ENCODE measurements at places on chromosomes 11 and 22. TPM values are rescaled to one million over a fixed set of nuclear protein-coding genes. Genes with fewer than 3 reads are reported as not detected.

Gene EP300
- 114 TPM for total RNA-seq

Gene SLC1A2
- 0.78 TPM for total RNA-seq

Gene OR51B4
- total RNA-seq = not detected

Gene MGAT3
- total RNA-seq = 3.2 TPM

Gene CSKMT
- total RNA-seq = 1.5 TPM

Gene KRTAP5-9
- not detected for total RNA-seq

DNA sequence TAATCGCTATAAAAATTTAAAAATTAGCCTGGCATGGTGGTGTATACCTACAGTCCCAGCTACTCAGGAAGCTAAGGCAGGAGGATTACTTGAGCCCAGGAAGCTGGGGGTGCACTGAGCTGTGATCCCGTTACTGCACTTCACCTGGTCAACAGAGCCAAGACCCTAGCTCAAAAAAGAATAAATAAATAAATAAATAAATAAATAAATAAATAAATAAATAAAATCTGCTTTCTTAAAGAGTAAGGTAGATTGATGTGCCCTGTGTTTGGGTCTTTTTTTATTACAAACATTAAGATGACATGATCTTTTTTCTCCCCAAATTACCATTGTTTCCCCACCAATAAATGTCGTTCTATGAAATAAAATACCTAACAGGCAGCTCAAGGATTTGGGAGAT, 114.3 kb upstream of the APOA1 start:
- no peak overlapping the region for H3K27ac ChIP-seq
- H3K4me1 ChIP-seq = peaks cover 7% of the 10 kb centered on the region
- no peaks in the 10 kb centered on the region for H3K36me3 ChIP-seq
- no peaks in the 10 kb centered on the region for H3K27me3 ChIP-seq
- no peak overlapping the region for H3K4me3 ChIP-seq
- no peak for DNase-seq

DNA sequence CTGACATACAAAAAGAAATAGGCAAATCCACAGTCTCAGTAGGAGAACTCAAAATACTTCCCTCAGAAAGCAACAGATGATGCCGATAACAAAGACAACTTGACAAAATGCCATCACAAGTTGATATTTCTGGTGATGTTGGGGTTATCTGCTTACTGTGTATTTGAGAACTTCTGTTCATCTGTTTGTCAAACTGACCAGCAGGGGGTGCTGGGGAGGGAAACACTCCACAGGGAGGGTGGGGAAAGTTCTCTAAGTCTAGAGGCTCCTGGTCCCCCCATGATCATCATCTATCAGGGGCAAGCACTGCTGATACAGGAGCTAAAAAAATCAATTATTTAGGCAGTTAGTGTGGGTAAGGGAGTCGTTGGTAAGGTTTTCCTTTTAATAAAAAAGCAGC, 19.2 kb downstream of the GLYATL1 start:
- no peaks in the 10 kb centered on the region for H3K27me3 ChIP-seq
- no peaks in the 10 kb centered on the region for H3K4me1 ChIP-seq
- H3K27ac ChIP-seq = no peak overlapping the region
- H3K36me3 ChIP-seq = no peaks in the 10 kb centered on the region
- DNase-seq = no peak

GRCh38 chr22:20395907-20396287, 1.9 kb downstream of the ZNF74 start:
- peaks cover 3% of the 10 kb centered on the region for H3K36me3 ChIP-seq
- H3K27me3 ChIP-seq = no peaks in the 10 kb centered on the region
- no peak for DNase-seq
- no peak overlapping the region for H3K27ac ChIP-seq
- peaks cover 8% of the 10 kb centered on the region for H3K4me1 ChIP-seq
- no peak overlapping the region for H3K4me3 ChIP-seq

GRCh38 chr11:40032331-40032730, 1427.1 kb downstream of the LRRC4C start:
- H3K4me3 ChIP-seq = no peak overlapping the region
- no peaks in the 10 kb centered on the region for H3K36me3 ChIP-seq
- no peaks in the 10 kb centered on the region for H3K27me3 ChIP-seq
- H3K27ac ChIP-seq = no peak overlapping the region
- H3K4me1 ChIP-seq = no peaks in the 10 kb centered on the region

DNA sequence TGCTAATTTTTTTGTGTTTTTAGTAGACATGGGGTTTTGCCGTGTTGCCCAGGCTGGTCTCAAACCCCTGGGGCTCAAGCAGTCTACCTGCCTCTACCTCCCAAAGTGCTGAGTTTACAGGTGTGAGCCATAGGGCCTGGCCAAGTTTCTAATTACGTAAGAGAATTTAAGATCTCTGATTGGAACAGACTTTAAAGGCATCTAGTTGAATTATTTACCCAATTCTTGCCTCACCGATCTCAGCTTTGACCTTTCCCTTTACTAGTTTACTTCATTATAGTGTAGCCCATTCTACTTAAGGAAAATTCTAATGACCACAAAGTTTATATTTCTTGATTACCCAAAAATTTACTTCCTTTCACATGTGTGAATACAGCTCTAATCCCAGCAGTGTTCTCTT, 81.6 kb downstream of the YAP1 start:
- no peak overlapping the region for H3K27ac ChIP-seq
- H3K36me3 ChIP-seq = no peaks in the 10 kb centered on the region
- H3K4me1 ChIP-seq = peaks cover 47% of the 10 kb centered on the region
- DNase-seq = no peak

DNA sequence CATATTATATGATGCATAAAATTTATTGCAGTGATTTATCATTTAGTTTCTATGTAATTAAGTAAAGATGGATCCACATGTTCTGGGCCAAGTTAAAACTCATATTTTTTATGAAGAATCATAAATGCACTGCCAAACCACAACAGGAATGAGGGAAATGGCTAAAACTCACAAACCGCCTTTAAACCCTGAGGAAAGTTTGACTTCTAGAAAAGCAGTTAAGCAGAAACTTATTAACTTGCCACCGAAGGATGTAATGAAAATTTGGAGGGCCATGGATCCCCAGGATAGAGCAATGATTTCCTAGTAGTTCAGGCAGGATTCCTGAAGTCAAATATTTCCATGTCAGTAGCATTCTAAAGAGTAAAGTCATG, 218.3 kb upstream of the CTSC start:
- no peak for DNase-seq
- no peaks in the 10 kb centered on the region for H3K36me3 ChIP-seq
- no peaks in the 10 kb centered on the region for H3K4me1 ChIP-seq
- no peaks in the 10 kb centered on the region for H3K27me3 ChIP-seq
- no peak overlapping the region for H3K4me3 ChIP-seq

- no peak for DNase-seq
- H3K4me1 ChIP-seq = no peaks in the 10 kb centered on the region
- no peak overlapping the region for H3K4me3 ChIP-seq
- no peak overlapping the region for H3K27ac ChIP-seq
- H3K27me3 ChIP-seq = no peaks in the 10 kb centered on the region
Observed at GRCh38 chr11:95948637-95949036, 24.7 kb upstream of the MTMR2 start.

GRCh38 chr11:15035283-15035682, 38.1 kb upstream of the CALCB start:
- no peak overlapping the region for H3K27ac ChIP-seq
- DNase-seq = no peak
- H3K27me3 ChIP-seq = no peaks in the 10 kb centered on the region
- no peak overlapping the region for H3K4me3 ChIP-seq
- H3K36me3 ChIP-seq = no peaks in the 10 kb centered on the region

DNA sequence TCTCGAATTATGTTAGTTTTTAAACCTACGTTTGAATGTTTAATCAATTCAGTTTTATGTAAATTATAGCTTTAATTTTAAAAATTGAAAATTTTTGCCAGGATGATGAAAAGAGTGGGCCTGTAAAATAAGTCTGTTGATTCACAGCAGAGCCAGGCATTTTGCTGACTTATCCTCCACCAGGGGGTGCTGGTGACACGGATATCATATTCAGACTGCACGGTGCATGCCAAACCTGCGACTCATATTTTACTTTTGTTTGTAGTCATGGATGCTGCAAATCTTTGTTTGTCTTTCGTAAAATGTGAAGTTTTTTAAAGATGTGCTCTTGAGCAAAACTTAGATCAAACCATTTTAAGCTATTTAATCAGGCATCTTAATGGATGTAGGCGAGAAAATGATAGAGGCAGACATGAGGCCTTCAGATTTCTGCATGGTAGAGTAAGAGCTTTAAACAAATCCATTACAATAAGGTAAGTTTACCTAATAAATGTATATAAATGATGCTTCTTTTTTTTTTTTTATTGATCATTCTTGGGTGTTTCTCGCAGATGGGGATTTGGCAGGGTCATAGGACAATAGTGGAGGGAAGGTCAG, 3.6 kb upstream of the OR8B3 start:
- H3K36me3 ChIP-seq = no peaks in the 10 kb centered on the region
- H3K27me3 ChIP-seq = no peaks in the 10 kb centered on the region
- no peak overlapping the region for H3K4me3 ChIP-seq

DNA sequence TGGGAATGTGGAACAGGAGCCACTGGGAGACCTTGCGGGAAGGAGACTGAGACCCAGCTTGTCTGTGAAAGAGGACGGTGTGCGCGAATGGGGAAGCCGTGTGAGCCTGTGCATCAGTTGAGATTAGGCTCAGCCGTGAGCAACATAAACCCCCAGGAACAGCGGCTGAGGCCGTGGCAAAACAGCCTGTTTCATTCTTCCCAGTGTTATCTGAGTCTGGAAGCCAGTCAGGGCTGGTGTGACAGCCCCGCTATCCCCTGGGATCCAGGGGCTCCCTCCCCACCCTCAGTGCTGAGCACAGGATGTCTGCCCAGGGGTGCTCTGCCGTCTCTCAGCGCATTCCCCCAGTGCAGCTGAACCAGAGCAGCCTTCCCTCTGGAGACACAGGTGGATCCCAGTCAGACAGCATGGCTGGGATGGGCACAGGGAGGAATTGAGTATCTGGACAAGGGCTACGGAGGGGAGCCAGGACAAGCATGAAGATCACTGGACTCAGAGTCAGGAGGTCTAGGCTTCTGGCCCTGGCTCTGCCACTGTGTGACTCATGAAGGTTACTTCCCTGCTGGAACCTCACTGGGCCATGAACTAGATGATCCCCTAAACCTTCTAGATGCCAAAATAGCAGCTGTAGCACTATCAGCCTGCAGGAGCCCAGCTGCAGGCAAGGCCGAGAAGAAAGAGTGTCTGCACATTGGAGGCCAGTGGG, 8.6 kb downstream of the OAF start:
- DNase-seq = no peak
- no peak overlapping the region for H3K27ac ChIP-seq
- H3K4me1 ChIP-seq = peaks cover 22% of the 10 kb centered on the region
- no peaks in the 10 kb centered on the region for H3K27me3 ChIP-seq

DNA sequence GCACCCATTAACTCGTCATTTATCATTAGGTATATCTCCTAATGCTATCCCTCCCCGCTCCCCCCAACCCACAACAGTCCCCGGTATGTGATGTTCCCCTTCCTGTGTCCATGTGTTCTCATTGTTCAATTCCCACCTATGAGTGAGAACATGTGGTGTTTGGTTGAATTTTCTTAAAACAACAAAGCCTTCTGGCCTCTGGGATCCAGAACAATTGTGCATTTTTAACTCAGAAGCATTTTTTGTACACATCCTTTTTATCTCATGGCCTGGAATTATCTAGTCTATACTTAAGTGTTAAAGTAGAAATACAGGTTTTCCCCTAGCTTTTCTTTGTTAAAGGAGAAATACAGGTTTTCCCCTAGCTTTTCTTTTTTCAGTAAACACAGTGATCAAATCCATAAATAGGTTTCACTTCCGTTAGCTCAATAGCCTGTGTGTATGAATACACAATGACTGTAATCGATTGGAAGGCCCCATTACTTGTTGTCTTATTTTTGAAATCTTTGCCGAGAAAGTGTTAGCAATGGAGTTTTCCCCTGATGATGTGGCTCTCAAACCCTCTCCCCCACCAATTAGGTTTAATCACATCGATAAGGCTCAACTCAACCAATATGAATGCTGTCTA, 125.6 kb upstream of the PITPNB start:
- no peaks in the 10 kb centered on the region for H3K36me3 ChIP-seq
- H3K4me3 ChIP-seq = no peak overlapping the region
- H3K4me1 ChIP-seq = no peaks in the 10 kb centered on the region
- no peaks in the 10 kb centered on the region for H3K27me3 ChIP-seq
- H3K27ac ChIP-seq = no peak overlapping the region

GRCh38 chr11:68974421-68975194, 6.2 kb downstream of the MRGPRD start:
- no peaks in the 10 kb centered on the region for H3K36me3 ChIP-seq
- no peak overlapping the region for H3K27ac ChIP-seq
- DNase-seq = no peak
- no peak overlapping the region for H3K4me3 ChIP-seq
- no peaks in the 10 kb centered on the region for H3K4me1 ChIP-seq
